NCI-H187 (cell line): ENCODE measurements at places on chromosomes 4 and X.

- no peak for DNase-seq
Measured at GRCh38 chr4:162347842-162348213, 184.0 kb upstream of the FSTL5 start.

GRCh38 chrX:111498538-111499103 is 12.8 kb upstream of the SERTM2 start:
- DNase-seq: no peak

DNA sequence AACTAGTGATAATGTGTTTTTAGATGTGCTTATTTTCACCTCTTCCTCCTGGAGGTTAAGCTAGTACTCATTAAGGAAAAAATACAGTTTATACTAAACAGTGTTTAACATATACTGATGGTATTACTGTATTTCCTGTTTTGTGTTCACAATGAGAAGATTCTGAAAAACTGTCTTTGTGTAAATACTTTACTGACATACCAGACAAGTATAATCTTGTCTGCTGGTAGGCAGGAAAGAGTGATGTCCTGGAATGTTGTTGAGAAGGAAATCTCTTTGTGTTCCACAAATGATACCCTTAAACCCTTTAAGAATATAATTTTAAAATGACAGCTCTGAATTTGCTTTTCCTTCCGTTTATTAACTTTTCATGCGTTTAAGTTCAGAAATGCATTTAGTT is 205.5 kb upstream of the NUDT6 start:
- DNase-seq: no peak

DNA sequence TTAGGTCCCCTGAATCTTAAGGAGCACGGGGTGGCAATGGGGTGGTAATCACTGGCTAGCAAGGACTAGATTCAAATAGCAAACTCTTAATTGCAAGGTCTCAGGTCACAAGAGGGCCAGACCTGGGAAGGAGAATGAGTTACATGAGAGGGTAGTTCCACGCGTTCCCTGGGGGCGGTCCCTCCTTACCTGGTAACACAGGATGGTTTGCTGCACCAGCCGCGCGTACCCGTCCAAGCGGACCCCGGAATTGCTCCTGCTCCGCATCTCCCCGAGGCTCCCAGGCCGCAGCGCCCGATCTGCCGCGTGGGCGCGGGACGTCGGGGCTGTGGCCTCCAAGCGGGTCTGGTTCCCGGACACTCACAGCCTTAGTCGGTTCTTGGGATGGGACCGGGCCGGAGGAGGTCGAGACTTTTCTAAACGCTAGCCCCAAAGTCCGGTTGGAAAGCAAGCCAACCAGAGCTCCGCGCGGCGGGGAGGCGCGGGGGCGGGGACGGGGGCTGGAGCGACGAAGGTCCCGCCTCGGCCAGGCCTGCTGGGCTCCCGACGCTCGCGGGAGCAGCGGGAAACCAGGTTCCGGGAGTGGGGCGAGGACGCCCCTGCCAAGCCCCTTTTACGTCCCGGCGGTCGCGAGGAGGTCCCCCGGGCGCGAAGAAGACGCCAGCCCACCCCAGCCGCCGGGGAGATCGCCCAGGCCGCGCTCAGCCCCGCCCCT is at the start of gene PHKA2:
TSS of gene PHKA2 (minus strand) at position 449 of the 715 bp plus-strand sequence. CDS start at position 267, 182 bp downstream.
- DNase-seq: no peak

DNA sequence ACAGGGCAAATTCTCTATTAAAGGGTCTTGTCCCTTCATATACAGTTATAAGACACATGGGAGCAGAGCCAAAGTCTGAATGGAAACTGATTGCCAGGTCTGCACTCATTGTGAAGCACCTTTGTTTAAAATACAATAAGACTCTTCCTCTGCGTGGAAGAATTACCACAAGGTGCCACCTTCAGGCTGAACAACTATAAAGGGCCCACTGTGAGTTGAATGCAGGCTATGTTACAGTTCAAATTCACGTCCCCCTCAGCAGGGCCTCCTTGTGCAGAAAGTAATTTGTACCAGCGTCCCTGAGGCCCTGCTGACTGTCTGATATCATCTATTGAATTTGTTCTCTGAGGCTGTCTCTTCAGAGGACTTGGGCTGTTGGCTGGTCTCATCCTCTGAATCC is 225.8 kb upstream of the TEX13C start:
- no peak for DNase-seq

- DNase-seq: no peak
Measured at GRCh38 chr4:100369871-100370270, 148.0 kb downstream of the EMCN start.

DNA sequence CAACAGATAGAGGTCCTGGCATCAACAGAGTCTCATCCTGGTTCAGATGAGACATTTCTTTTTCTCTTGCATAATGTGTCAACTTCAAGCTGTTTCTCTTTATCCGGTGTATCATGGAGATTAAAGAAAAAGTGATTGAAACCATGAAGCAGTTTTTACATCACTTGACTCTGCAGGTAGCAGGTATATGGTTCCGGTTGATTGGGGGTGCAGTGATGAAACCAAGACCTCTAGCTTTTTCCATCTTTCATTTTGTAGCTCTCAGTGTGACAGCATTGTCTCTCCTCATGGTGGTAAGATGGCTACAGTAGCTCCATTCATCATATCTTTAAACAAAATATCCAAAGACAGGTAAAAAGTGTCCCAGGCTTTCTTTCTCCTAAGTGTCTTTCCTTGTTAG is 2.4 kb upstream of the HOPX start:
- DNase-seq: no peak
